CD4-positive, alpha-beta T cell treated with Interleukin-17A for 4 hours (primary cell): ENCODE measurements at places on chromosomes 16 and 17.

DNA sequence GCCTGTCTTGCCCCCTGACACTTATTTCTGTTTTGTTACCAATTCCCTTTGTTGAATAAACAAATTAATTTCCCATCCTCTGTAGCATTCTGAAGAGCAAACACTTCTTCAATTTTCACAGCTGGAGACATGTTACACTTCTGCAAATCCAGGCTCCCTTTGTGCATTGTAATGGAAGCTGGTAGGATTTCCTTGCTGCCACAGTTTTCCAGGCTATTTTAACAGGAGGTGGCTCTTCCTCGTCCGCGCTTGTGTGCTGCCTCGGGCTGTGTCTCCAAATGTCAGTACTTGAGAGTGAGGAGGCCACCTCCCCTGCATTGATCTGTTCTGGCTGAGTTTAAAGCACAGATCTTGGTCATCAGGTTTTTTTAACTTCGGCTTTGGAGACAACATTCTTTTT lies 40.0 kb downstream of the SOST start:
- DNase-seq = no peak

DNA sequence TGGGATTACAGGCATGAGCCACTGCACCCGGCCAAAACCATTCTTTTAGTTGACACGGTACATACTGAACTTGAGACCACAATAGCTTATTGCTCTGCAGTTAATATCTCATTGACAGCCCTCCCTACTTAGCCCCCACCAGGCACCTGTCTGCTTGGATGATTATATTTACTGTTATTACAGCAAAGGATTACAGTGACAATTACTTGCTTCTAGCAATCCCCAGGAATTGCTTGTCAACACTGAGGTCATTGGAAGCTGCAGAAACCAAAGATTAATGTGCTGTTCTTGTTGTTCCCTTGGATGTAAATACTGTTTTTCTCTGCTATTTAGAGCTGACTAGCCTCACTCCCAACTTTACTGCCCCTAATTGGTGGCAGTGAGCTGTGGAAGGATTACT lies 211.2 kb downstream of the LGALS9B start:
- DNase-seq = no peak

DNA sequence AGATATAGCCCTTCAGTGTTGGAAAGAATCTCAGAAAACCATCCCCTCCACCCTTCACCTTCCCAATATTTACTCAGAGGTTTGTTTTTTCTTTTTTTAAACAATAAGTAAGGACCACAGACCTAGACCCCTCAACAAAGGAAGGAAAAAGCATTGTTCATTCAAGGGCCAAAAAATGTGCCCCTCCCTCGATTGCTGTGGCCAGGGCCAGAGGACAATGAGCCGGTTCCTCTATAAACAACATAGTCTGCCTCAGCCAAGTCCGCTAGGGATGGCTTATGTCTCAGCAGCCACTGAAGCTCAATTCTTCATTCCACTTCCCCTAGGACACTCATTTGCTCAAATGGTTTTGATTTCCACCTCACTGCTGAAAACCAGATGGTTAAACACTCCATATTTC lies 24.0 kb downstream of the TRIM16 start:
- no peak for DNase-seq

- no peak for DNase-seq
Measured at GRCh38 chr17:14452856-14453255, 152.0 kb downstream of the HS3ST3B1 start.

- DNase-seq = no peak
Measured at GRCh38 chr17:39759204-39759603, 21.5 kb downstream of the GRB7 start.

DNA sequence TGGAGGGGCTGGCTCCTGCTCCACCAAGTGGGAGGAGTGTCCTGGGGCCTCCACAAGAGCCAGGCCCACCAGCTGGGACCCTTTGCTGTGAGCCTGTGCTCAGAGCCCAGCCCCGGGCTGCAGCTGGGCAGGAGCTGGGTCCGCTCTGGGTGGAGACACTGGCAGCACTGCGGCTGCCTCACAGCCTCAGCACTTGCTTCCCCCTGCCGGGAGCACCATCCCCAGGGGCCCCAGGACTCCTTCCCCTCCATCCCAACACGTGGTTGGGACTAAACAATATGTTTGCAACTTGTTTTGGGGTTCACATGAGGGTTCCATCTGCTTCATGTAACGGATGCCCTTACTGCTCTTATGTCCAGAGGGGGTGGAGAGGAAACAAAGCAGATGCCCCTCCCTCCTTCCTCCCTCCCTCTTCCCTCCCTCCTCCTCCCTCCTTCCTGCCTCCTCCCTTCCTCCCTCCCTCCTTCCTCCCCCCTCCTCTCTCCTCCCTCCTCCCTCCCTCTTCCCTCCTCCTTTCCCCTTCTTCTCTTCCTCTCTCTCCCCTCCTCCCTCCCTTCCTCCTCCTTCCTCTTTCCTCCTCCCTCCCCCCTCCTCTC lies 16.3 kb upstream of the CBFA2T3 start:
- DNase-seq = peak; percentile 29

DNA sequence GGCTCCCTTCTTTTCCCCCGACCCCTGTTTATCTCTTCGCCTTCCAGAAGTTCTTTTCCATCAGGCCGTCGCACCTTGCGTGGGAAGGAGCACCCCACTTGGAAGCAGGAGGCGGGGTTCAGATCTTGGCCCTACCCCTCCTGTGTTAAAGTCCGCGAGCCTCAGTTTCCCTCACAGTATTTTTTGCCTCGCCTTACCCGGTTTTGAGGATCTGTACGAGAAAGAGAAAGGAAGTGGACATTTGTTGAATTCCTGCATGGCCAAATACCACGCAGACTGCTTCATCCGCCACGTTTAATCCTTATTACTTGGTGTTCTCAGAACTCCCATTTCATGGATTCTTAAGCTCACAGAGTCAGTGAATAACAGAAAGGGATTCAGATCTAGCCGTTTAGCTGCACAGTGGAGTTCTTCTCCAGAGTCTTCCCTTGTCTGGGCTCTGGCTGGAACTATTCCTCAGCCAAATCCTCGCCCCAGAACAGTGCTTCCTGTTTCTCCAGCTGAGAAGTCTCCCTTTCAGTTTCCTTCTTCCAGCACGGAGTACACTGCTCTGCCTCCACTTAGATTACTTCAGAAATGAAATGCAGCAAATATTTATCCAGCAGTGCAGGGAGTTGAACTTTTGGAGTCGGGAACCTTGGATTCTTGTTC lies 590 bp downstream of the TMEM219 start:
- peak; percentile 9 for DNase-seq

GRCh38 chr17:9203771-9204425 lies 182.6 kb downstream of the NTN1 start:
- DNase-seq = no peak

DNA sequence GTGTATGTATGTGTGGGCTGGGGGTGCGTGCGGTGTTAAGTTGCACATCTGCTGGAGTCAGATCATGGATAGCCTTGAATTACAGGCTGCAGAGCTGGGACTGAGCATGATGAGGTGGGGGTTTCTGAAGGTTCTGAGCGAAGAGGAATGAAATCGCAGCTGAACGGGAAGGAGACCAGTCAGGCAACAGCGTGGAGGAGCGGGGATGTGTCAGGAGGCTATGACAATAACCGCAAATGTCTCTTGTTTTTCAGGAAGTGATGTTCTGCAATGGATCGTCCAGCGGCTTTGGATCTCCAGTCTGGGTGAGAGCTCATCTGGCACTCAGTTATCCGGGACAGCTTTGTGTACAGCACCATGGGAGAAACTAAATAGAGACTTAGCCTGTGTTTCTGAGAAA lies 20.9 kb downstream of the RGS9 start:
- no peak for DNase-seq

- DNase-seq = peak; percentile 17
Measured at GRCh38 chr17:7204336-7204735, 15.3 kb downstream of the DLG4 start.

DNA sequence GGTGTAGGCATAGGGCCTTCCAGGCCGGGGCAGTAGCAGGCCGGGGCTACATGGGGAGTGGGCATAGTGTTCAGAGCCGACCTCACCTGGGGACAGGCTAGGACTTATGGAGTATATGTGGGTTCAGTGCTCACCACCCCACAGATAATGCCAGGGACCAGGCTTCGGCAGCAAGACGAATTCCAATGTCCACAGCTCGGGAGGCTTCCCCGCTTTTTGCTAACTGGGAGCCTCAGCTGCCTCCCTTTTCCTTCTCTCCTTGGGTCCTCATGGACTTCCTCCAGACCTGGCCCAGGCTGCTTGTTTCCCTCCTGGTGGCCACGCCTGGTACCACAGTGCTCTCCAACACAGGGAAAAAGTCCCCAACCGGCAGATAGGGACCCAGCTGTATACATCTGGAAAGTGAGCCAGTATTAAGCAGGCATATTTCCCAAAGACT lies 20.1 kb upstream of the SLC46A1 start:
- no peak for DNase-seq

DNA sequence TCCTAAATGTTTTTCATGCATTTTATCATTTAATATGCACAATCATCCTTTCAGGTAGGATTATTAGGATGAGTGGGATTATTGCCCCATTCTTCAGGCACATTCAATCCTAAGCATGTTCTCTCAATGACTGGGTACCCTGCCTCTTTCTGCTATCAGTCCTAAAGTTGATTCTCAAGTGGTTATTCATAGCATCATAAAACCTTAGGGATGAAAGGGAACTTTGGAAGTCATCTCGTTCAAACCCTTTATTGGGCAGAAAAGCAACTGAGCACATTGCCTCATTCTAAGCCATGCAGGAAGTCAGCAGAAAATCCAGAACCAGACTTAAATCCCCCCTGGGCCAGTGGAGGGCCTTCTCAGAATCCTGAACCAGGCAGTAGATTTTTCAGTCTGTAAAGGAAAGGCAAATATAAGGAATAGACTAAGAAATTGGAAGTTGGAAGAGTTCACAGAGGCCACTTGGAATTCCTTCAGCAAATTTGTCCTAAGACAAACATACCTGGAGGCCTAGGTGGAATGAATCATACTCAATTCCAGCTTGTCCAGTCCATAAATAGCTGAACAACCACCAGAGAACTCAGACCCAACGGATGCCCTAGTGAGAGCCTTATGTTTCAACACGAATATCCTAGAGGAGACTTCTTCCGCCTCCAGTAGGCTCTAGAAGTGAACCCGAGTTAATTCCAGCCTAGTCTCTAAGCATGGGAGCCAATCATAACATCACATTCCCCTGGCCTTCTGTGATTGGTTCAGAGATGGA lies 62.7 kb downstream of the IRX6 start:
- no peak for DNase-seq

GRCh38 chr16:19415918-19416317 lies 1.8 kb upstream of the TMC5 start:
- no peak for DNase-seq

DNA sequence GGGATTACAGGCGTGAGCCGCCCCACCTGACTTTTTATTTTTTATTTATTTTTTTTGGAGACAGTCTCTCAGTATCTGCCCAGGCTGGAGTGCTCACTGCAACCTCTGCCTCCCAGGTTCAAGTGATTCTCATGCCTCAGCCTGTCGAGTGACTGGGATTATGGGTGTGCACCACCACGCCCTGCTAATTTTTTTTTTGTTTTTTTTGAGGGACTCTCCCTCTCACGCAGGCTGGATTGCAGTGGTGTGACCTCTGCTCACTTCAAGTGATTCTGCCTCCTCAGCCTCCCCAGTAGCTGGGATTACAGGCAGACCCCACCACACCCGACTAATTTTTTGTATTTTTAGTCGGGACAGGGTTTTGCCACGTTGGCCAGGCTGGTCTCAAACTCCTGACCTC lies 7.7 kb downstream of the ZNF207 start:
- no peak for DNase-seq

DNA sequence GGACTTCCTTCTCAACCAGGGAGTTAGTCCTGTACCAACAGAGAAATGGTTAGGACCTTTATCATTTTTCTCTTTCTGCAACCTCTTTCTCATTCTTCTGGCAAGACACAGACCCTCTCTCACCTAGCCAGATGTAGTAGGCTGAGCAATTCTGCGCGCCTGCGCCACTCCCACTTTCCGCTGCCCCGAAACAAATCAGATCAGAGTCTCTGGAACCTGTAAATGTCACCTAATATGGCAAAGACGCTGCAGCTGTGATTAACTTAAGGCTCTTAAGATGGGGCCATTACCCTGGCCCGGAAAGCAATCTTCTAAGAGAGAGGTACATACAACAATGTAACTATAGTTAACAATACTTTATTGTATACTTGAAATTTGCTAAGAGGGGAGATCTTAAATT lies 94.3 kb upstream of the ASIC2 start:
- DNase-seq = no peak

DNA sequence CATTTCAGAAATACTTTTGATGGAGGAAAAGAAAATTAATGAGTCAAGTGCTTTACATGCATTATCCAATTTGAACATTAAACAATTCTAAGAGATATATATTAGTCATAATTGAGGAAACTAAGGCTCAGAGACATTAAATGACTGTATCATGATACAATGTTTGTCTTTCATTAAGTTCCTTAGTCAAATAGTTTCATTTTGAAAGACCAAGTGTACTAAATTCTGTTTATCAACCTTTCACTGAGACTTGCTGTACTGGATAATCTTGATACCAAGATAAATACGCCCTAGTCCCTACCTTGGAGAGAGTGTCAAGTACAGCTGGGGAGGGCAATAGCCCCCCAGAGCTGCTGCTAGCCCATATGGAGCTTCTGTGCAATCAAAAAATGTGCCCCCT lies 24.2 kb downstream of the TOM1L2 start:
- no peak for DNase-seq

DNA sequence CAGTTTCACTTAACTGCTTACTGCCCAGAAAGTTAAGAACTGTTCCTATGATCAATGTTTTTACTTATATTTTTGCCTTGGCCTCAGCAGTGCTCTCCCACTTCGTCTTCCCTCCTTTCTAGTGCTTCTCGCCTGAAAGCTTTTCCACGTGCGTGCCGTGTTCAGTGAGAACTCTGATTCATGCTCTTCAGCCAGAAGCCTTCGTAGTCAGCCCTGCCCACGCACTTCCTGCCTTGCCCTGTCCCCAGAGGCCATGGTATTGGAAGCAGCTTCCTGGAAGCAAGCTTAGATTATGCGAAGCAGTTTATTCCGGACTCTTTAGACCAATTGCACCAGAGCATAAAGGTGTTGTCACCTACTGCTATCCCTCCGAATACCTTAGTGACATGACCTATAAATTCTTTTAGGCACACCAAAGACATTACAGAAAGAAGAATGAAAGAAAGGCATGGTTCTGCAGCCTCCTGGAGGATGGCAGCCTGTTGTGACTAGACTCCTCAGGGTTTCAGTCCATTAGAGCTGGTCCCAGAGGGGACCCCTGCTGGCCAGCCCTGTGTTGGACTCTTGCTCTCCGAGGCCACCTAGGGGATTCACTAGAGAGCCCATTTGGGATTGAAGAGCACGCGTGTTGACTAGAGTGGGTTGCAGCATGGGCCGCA lies 105.2 kb downstream of the RPTOR start:
- peak; percentile 84 for DNase-seq

DNA sequence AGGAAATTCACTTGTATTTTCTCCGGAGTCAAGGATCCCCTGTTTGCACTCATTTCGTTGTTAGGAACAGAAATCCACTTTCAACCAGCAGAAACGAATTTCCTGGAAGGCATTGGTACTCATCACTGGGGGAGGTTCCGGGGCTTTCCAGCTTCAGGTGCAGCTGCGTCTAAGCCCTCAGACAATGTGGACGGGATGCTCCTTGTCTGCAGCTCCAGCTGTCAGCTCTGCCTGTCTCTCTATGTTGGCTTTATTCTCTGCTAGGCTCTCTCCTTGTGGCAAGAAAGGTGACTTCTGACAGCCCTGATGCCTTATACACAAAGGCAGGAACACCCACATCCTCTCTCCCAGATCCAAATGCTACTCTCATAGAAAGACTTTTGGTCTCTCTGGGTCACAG lies 183.9 kb upstream of the HSBP1 start:
- no peak for DNase-seq

- no peak for DNase-seq
Measured at GRCh38 chr17:48250949-48251348, 143.4 kb downstream of the SNX11 start.

- no peak for DNase-seq
Measured at GRCh38 chr17:57935833-57936807, 19.1 kb downstream of the CUEDC1 start.
